ENCODE measurements at places on chromosomes 1 and 21.

DNA sequence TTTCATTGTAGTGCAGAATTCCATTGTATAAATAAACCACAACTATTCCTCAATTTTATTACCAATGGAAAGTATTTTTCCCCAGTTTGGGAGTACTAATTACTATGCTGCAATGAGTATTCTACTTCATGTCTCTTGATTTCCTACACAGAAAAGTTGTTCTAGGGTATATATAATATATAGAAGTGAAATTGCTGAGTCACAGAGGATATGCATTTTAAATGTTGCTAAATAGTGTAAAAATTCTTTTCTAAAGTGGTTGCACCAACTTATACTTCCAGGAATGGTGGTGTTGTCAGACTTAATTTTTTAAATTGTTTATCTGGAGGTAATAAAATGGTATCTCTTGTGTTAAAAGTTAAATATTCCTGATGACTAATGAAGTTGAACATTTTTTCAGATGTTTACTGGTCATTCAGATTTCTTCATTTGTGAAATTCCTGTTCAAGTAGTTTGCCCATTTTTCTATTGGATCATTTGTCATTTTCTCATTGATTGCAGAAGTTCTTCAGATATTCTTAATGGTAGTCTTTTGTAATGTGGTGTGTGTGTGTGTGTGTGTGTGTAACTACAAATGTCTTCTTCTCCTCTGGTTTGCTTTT, 19.1 kb upstream of the MYOG start:
- no peak for DNase-seq

GRCh38 chr1:147902253-147902845, at the start of gene GJA8:
TSS of gene GJA8 (plus strand) at chr1:147902795. CDS start at chr1:147907956, 5,161 bp downstream.
- DNase-seq, result no peak

GRCh38 chr1:209653915-209654351, 1.7 kb upstream of the LAMB3 start:
- DNase-seq, result no peak

DNA sequence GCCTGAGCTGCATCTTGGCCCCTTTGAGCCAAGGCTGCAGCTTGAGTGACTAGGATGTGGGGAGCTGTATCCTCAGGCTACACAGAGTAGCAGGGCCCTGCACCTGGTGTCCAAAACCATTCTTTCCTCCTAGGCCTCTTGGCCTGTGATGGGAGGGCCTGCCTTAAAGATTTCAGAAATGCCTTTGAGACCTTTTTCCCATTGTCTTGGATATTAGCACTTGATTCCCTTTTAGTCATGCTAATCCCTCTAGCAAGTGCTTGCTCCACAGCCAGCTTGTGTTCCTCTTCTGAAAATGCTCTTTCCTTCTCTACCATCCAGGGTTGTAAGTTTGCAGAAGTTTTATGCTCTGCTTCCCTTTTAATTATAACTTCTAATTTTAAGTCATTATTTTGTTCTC, 21.7 kb upstream of the KIRREL1 start:
- DNase-seq, result no peak

DNA sequence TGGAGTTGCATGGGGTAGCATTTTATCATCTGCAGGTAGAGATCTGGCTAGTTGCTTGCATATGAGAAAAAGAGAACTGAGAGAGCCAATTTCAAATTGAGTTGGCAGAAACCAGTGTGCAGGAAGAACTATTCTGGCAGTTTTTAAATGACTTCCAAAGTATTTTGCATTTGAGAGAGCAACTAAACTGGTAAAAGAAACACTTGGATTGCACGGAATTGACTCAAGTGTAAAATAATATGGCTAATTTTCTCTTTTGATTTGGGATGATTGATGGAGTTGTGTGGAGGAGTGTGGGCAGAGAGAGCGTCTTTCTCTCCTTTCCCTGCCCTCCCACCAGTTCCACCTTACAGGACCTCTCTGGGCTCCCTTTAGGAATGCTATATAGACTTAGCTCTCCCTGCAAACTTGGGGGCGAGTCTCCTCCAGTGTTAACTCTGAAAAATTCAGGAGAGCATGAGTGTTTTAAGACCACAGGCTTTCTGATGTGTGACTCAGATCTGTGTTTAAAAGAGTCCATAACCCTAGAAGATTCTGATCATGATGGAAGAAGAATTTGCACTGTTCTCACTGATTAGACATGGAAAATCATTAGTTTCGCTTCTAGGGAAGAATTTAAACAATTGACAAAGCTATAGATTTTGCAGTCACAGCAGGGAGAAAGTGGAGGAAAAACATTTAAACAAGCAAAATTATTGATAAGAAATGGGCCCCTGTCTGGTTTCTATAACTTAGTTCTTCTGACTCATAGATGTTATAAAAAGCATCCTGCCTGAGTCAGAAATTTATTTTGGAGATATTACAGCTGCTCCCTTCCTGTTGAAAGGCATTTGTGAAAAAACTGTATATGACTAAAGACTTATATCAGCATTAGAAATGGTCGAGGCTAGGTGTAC, 24.9 kb upstream of the CTBS start:
- DNase-seq, result no peak

GRCh38 chr1:172778456-172779455, 119.9 kb downstream of the FASLG start:
- DNase-seq, result no peak

GRCh38 chr1:182700351-182700709, 15.9 kb upstream of the RGS8 start:
- no peak for DNase-seq

DNA sequence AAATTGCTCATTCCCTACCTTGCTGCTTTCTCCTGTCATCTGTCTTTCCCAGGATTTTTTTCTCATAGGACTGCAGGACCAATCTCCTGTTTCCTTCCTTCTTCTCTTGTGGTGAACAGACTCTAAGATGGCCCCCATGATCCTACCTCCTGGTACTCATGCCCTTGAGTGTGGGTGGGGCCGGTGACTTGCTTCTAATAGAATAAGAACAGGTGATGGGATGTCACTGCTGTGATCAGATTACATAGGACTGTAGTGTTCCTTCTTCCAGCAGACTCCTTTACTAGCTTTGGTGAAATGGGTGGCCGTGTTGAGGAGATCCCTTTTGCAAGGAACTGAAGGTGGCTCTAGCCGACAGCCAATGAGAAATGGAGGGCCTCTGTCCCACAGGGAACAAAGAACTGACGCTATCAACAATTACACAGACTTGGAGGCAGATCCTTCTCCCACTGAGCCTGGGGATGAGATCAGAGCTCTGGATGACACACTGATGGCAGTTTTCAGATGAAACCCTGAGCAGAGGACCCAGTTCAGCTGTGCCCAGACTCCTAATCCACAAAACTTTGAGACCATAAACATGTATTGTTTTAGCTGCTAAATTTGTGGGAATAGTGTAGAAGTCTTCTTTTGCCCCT, 7.5 kb downstream of the GSTM3 start:
- DNase-seq, result no peak

GRCh38 chr1:62177621-62178020, 17.0 kb upstream of the L1TD1 start:
- no peak for DNase-seq

DNA sequence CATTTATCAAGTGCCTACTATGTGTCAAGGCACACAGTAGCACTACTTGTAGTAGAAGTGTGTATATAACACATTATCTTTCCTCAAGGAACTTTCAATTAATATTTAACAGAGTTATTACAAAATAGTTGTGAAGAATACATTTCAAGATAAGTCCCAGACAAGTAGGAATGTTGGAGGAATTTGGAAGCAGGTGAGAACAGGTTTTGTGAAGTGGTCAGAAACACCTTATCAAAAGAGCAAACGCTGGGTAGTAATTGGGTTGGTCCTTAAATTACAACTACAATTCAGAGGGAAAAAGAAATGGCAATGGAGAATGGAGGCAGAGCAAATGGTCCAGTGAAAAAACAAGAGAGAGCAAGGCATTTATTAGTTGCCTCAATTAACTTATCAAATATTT, 218.8 kb downstream of the ADGRL2 start:
- DNase-seq, result no peak

- DNase-seq, result no peak
Measured at GRCh38 chr1:46215504-46215903, 12.4 kb downstream of the LURAP1 start.

- no peak for DNase-seq
Measured at GRCh38 chr1:221394011-221394544, 347.8 kb downstream of the DUSP10 start.
